Iris pigment epithelial cell (primary cell): ENCODE measurements at places on chromosomes 4 and X.

- DNase-seq: no peak
Observed at GRCh38 chr4:89939546-89939945, 44.9 kb downstream of the MMRN1 start.

DNA sequence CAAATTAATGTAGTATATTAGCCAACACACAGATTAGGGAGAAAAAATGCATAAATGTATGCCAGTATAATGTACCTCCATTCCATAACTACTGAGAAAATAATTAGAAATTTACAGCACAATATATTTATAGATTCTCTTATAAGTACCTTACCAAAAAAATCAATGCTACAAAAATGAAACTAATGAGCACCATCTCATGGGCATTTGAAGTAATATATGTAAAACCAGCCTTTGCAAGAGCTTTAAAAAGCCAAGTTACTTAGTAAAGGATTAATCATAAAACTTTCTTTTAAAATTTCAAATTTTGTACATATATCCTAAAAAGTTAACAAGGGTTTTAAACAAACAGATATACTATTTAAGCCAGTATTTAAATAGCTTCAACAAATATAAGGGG is 43.2 kb downstream of the LRBA start:
- no peak for DNase-seq

GRCh38 chrX:84724576-84724975 is 222.3 kb upstream of the HDX start:
- DNase-seq: peak; percentile 20

GRCh38 chrX:16743604-16744325 is 24.4 kb downstream of the SYAP1 start:
- peak; percentile 86 for DNase-seq

GRCh38 chr4:2714061-2714770 is 41.9 kb downstream of the TNIP2 start:
- peak; percentile 78 for DNase-seq

- DNase-seq: peak; percentile 49
Observed at GRCh38 chr4:107616838-107617389, 103.1 kb downstream of the PAPSS1 start.

GRCh38 chrX:48531358-48531959 is 8.1 kb upstream of the TBC1D25 start:
- peak; percentile 79 for DNase-seq

- peak; percentile 48 for DNase-seq
Observed at GRCh38 chrX:11105080-11105479, 6.1 kb upstream of the HCCS start.

DNA sequence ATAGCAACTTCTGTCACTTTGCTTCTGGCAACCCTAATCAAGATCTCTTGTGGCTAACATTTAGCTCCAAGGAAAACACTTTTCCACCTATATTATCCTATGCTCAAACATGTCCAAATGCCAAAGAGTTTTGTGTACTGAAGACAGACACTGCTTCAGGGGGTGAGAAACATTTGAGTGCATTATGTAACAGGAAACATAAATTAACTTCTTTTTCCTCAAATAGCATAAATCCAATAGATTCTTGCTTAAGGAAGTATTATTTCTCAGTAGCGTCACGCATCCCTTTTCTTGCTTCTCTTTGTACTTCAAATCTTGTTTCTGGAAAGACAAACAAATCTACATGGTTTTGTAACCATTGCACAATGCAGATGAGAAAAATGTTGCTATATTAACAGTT is 839.1 kb downstream of the GLUD2 start:
- DNase-seq: no peak

DNA sequence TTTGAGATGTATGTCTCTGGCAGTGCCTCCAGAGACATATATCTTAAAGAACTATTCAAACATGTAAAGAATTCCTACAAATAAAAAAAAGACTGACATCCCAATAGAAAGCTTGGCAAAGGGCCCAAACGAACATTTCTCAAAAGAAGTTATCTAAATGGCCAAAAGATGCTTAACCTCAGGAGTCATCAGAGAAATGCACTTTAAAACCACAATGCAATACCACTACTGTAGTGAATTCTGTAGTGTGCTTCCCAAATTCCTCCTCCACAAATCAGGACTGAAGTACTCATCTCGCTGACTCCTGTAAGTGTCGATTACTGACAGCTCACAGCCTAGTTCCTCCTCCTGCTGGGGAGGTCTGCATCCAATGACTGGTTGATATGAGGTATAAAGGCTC is 129.0 kb upstream of the MAMLD1 start:
- DNase-seq: peak; percentile 35

GRCh38 chrX:124256216-124256615 is 76.2 kb upstream of the TEX13D start:
- DNase-seq: no peak

GRCh38 chr4:183986971-183987946 is 82.2 kb downstream of the STOX2 start:
- DNase-seq: peak; percentile 83

DNA sequence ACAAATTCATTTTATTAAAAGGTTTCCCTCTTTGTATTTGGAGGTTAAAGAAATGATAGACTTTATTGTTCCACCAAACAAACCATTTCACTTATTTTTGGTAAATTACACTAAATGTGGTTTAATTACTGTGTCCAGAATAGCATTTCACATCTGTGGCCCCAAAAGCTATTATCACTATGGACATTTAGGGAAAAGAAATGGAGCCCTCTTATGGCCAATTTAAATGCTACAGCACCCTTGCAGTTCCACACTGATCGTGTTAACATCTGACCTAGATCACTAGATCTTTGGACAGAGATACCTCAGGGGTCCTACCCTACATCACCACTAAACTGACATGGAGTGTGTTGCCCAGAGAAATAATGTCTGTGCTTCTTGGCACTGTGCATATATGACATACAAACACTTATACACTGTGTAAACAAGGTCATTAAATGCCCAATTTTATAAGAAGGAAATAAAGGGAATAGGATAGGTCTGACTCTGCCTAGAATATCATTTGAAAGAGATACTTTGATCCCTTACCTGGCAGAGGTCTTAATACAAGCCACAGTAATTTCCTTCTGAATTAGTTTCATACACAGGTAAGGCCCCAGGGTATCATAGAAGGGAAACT is 163.9 kb downstream of the KDR start:
- DNase-seq: peak; percentile 34

- peak; percentile 28 for DNase-seq
Observed at GRCh38 chr4:74873545-74874301, 59.2 kb upstream of the PARM1 start.

DNA sequence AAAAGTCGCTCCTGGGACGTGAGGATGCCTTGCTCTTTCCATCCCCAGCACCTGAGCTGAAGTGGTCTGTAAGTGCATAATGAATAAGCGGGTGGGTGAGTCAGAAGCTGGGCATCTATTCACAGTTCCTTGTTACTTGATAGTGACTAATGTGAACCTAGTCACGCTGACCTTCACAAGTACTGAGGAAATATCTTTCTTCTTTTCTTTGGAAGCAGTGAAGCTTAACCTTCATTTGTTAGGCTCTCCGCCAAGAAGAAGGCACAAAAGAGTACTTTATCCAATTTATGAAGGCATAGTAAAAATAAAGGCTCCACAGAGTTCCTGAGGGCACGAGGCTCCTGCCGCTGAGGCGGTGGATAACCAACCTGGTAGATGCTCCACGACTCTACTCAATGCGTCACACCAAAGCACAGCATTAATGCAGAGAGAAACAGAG is 475.7 kb upstream of the SLIT2 start:
- peak; percentile 95 for DNase-seq

DNA sequence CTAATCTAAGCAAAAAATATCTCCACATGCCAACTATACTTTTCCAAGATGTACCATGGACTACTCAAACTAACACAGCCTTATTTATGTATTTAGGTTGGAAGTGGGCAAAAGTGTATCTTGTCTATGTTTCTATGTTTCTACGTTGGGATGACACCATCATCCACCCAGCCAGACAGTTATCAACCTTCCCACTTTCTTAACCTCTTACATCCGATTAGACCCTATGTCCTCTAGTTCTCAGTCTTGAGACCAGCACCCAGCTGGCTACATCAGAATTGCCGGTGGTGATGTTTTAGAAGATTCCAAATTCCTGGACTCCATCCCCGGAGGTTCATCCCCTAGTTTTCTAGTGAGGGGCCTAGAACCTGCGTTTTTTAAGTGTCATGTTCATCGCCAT is 1.0 kb upstream of the AASDH start:
- peak; percentile 11 for DNase-seq

DNA sequence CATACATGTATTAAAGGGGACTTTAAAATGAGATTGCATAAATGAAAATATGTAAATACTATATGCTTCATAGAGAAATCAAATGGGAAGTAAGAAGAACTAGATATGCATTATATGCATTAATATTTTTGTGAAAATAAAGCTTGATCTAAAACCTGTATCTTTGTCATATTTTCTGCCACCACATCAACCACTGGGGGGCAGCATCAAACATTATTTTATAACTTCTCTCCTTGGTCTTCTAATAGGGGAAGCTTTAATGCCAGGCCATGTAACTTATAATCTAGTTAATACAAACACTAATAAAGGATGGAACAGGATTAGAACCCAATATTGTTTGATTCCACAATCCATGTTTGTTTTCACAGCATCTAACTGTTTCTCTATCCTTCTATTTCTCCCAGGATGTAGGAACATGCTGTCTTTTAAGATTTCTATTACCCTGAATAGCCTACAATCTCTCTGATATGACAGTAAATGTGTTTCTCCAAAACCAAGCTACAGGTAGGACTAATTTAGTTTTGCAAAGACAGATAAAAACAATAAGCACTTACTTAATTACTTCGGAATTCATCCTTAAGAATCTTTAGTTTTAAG is 10.0 kb downstream of the QRFPR start:
- DNase-seq: peak; percentile 42
